ENCODE measurements at places on chromosomes 1 and 21. TPM values are rescaled to one million over a fixed set of nuclear protein-coding genes. Genes with fewer than 3 reads are reported as not detected.

NFASC gene
- total RNA-seq = 0.70 TPM

DNA sequence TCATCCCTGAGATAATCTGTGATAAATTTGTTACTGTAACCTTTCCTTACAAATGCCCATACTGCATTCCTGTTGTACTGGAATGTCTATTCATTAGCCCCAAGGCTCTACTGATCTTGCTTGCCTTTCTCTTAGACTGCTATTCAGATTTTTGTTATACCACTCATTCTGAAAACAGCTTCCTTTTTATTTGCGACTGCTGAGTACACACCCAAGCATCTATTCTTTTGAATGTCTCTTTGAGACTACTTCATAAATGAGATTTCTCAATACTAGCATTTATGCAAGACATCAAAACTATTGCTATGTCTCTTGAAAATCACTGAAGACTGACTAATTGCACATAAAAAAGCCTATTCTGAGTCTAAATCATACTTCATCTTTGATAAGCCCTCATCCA, 38.6 kb downstream of the DENND1B start:
- no peak for DNase-seq

ATP6V1G3 gene
- not detected for total RNA-seq

- no peak for DNase-seq
These were observed 99.8 kb downstream of the KIF14 start for GRCh38 chr1:200520735-200521134.

TSACC gene
- not detected for total RNA-seq

GRCh38 chr1:63368131-63368530, 704 bp downstream of the ALG6 start:
- DNase-seq = no peak

DNA sequence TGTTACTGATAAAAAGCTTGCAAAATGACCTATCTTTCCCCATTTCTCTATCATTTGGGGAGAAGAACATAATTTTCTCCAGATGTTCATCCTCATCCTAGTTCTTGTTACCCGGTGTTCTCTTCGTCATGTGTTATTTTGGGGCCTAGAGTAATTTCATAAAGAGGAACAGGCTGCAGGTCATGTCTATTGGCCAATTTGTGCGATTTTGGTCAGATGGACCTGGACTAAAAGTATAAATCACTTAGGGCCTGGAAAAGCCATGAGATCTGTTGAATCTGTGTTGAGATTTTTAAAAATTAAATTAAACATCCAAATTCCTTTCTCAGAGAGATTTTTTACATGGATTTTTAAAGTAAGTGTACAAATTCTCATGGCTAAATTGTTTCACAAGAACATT, 241.3 kb upstream of the PLXNA2 start:
- DNase-seq = no peak

DNA sequence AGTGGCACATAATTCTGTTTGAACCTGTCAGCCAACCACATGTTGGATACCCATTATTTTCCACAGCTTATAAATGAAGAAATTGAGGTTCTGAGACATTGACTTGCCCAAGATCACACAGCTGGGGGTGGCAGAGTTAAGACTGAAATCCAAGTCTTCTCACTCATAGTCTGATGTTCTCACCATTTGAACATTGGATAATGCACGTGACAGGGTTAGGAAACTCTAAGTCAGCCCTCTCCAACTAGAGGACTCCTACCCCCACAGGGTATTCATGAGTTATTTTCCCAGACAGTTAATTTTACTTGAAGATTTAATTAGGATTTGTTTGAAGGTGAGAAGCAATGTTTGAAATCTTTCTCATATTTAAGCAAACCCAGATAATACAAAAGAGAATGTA, 38.1 kb upstream of the C1orf105 start:
- no peak for DNase-seq

SAMD13 gene
- total RNA-seq = 0.34 TPM

ACOT11 gene
- total RNA-seq = 0.91 TPM

DNA sequence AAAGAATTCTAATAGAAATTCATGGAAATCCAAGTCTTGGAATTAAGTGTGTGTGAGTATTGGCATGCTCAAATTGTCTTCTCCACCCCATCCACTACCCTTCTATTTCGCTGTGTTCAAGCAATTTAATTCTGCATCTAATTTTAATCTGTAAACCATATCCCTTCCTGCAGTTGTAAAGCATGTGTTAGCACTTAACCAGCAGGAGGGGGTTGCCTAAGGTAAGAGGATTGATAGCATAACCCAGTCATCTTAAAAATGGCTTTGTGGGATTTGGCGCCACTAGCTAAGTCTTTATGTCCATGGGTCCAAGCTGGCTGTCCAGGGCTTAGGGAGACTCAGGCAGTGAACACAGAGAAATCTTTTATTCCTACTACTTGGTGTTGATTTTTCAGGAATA, 210.3 kb downstream of the PTPRC start:
- DNase-seq = no peak

- no peak for DNase-seq
These were observed 7.1 kb upstream of the NSUN4 start for GRCh38 chr1:46333300-46334029.

AKNAD1 gene
- not detected for total RNA-seq

C1orf167 gene
- not detected for total RNA-seq

DNA sequence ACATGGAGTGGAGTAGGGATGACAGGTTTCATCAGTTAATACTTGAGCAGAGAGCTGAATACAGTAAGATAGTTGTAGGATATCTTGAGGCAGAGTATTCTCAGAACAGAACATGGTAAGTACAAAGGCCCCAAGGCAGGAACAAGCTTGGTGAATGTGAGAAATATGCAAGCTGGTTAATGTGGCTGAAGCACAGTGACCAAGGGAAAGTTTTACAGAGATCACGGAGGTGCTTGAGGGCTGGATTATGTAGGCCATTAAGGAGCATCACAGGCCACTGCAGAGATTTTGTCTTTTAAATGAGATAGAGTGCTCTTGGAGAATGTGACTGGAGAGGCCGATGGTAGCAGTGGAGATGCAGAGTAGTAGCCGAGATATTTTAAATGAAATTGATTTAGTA, 54.0 kb upstream of the BOLA1 start:
- DNase-seq = peak; percentile 0

APOBEC4 gene
- not detected for total RNA-seq

GRCh38 chr1:111789142-111789541, 33.4 kb downstream of the DDX20 start:
- DNase-seq = no peak

GRCh38 chr1:151986501-151987190, 7.0 kb downstream of the S100A10 start:
- no peak for DNase-seq

DNA sequence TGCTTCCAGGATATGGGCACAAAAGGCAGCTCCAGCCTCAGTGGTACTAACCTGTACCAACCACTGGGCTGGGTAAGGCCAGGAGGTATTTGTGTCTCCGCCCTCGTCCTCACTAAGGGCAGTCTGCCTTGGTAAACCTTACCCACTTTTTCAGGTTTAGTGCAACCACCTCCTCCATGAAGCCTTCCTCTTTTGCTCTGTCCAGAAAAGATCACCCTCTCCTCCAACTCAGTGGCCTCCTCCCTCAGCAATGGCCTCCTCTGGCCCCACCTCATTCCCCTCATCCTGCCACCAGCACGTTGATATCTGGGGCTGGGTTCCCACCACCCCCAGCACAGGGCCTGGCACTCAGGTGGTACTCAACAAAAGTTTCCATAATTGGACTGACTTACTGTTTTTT, 161.5 kb downstream of the GRIK3 start:
- DNase-seq = no peak

DNA sequence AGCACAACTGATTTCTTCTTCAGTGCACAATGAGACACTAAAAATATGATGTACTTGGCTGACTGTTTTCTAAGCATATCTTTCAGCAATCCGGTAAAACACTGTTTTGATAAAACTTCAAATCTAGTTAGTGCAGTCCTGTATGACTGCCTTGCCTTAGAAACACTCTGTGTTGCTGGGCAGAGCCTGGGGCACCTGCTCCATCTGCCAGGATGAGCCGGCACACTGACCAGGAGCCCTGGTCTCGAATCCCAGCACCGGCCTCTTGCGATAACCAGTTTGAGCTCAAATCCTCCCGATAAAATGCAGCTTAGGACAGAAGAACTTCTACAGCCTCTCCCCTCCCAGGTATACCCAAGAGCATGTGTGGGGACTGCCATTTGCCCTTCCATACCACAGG, 199.5 kb downstream of the SIPA1L2 start:
- DNase-seq = no peak

SUSD4 gene
- total RNA-seq = not detected

MYOC gene
- not detected for total RNA-seq

LRRC3 gene
- 1.8 TPM for total RNA-seq

- no peak for DNase-seq
These were observed 41.8 kb upstream of the LRRC52 start for GRCh38 chr1:165501970-165502348.

- DNase-seq = no peak
These were observed 5.9 kb downstream of the AGT start for GRCh38 chr1:230707732-230708630.

ATP1A4 gene
- total RNA-seq = not detected

GRCh38 chr1:110084227-110085078, 14.0 kb upstream of the ALX3 start:
- DNase-seq = peak; percentile 24

DNA sequence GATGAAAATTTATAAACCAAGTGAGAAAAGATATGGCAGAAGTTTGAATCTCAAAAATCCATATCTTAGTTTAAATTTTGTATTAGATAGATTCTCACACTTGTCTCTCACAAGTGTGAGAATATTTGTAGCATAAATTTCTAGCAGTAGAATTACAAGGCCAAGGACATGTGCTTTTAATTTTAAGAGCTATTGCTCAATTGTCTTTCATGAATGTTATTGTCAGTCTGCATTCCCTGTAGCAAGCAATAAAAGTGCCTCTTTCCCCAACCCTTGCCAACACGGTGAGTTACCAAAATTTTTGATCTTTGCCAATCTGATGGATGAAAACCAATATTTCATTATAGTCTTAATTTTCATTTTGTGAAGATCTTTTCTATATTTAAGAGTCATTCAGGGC, 64.0 kb downstream of the CTH start:
- no peak for DNase-seq

TFF3 gene
- not detected for total RNA-seq

EPHA2 gene
- not detected for total RNA-seq

- no peak for DNase-seq
These were observed 6.4 kb upstream of the RAB4A start for GRCh38 chr1:229264487-229264886.

DNA sequence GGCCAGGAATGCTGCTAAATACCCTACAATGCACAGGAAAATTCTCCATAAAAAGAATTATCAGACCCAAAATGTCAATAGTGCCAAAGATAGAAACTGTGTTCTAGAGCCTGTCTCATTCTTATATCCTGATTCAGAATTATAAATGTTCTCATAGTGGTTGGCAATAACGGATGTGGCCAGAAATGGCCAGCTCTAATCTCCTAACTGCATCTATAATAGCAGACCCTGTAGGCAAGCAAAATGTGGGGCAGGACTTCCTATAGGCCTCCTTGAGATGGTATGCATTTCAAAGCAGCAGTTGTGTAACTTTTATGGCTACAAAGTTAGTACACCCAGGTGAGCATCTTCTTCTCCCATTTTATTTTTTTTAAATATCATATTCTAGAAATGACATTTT, 95.9 kb upstream of the SGIP1 start:
- no peak for DNase-seq

- DNase-seq = no peak
These were observed 69.1 kb downstream of the RUSC1 start for GRCh38 chr1:155389826-155390225.

DNA sequence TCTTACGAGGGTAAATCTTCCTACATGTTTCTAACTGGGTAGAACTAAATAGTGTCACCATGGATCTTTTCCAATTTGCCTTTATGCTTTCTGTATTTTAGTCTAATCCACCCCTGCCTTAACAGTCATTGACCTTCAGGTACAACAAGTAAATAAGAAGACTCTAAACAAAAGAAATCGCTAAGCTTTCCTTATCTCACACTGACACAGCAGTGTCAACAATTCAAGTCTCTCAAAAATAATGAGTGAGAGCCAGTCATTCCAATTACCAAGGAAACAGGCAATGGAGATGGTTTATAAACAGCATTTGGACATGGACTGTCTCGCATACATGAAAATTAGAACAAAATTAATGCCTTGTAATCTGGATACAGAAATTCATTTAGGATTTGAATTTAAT, 365.8 kb downstream of the VAV3 start:
- no peak for DNase-seq

DNA sequence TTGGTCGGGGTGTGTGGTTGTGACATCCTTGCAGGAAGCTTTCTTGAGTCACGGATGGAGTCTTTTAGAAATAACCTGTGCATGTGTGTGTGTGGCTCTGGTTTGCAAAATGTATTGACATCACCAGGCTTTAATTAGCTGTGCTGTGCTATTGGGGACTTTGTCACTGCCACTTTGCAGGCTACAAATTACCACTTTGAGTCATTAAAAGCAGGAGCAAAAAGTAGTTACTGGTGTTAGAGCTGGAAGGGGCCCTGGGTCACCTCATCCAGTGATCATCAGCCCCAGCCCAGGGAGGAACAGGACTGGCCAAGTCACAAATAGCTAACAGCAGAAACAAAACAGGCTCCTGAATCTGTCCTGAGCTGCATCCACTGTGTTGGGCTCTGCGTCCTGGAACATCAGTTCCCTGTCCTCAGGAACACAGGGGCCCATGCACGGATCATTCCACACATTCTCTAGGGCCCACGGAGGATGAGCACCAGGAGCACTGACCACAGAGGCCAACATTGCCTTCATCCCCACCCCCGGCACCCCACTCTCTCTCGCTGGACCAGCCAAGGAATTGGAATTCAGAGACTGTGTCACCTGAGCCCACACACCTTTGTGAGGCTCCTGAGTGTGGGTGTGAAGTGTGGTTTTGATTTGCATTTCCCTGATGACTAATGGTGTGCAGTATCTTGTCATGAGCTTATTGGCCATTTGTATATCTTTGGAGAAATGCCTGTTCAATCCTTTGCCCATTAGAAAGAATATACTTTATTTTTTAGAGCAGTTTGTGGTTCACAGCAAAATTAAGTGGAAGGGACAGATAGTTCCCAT, 280.1 kb upstream of the C1orf174 start:
- DNase-seq = no peak

GRCh38 chr1:35557118-35557610, at the start of gene KIAA0319L:
Gene KIAA0319L, minus strand, starts transcription at chr1:35557403. Its CDS starts 2,912 bp downstream, at chr1:35554491.
- DNase-seq = no peak

GRCh38 chr21:39873687-39874086, 6.4 kb downstream of the PCP4 start:
- DNase-seq = no peak

DNA sequence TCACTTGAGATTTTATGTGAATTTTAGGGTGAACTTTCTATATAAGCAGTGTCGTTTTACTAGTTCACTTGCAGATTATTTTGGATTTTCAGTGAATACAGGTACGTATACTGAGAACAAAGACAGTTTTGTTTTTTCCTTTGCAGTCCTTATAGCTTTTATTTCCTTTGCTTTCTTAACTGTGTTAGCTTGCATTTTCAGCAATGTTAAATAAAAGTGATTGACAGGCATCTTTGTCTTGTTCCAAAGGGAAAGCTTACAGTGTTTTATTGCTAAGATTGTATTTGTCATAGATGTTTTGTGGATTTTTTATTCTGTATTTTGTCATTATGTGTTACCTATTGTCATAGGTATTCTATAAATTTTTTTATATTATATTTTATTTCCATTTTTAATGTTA, 53.3 kb upstream of the FASLG start:
- no peak for DNase-seq

- DNase-seq = no peak
These were observed 22.5 kb downstream of the DISP3 start for GRCh38 chr1:11501491-11501897.

- DNase-seq = no peak
These were observed 28.4 kb downstream of the CHML start for GRCh38 chr1:241611736-241612135.

TTC34 gene
- 1.8 TPM for total RNA-seq

ZSCAN20 gene
- 2.8 TPM for total RNA-seq

- DNase-seq = peak; percentile 5
These were observed 29.6 kb upstream of the AGL start for GRCh38 chr1:99820546-99820945.
